Activated CD8-positive, alpha-beta memory T cell treated with anti-CD3 and anti-CD28 coated beads, Interleukin-2, amount 10 ng/mL, durations not matched to agents 7 days and 5 days (primary cell): ENCODE measurements at places on chromosomes 11 and 22. TPM values are rescaled to one million over a fixed set of nuclear protein-coding genes. Genes with fewer than 3 reads are reported as not detected.

Gene ISX
- total RNA-seq = not detected

Gene TSSK2
- not detected for total RNA-seq

Gene CYB5R2
- total RNA-seq = 2.4 TPM

Gene APOBEC3C
- total RNA-seq = 176 TPM

Gene RBFOX2
- total RNA-seq = 1.9 TPM

Gene MS4A2
- total RNA-seq = not detected

Gene MCAT
- 13.2 TPM for total RNA-seq

DNA sequence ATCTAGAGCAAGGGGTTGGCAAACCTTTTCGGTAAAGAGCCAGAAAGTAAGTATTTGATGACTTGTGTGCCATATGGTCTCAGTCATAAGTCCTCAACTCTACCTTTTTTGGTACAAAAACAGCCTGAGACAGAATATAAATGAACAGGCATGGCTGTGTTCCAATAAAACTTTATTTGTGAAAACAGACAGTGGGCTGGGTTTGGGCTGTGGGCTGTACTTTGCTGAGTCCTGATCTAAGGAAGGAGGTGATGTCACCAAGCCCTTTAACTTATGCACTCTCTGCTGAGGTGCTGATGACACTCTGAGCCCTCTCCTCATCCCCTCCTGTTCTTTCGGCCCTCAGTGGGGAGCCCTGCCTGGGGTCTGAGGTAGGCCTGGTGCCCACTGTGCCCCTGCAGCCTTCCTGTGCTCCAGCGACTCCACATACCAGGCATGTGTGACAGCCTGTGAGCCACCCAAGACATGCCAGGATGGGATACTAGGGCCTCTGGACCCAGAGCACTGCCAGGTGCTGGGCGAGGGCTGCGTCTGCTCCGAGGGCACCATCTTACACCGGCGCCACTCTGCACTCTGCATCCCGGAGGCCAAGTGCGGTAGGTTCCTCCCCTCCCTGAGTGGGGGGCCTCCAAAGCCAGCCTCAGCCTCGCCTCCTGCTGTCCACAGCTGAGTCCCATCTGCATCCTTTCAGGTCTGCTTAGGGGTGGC, 85.9 kb upstream of the MYOD1 start:
- no peak overlapping the region for H3K27ac ChIP-seq
- H3K4me1 ChIP-seq = no peaks in the 10 kb centered on the region
- no peaks in the 10 kb centered on the region for H3K36me3 ChIP-seq
- H3K27me3 ChIP-seq = peaks cover 9% of the 10 kb centered on the region

- no peak overlapping the region for H3K4me3 ChIP-seq
- H3K4me1 ChIP-seq = no peaks in the 10 kb centered on the region
- H3K36me3 ChIP-seq = no peaks in the 10 kb centered on the region
- no peak overlapping the region for H3K27ac ChIP-seq
- no peaks in the 10 kb centered on the region for H3K27me3 ChIP-seq
- DNase-seq = no peak
These were observed 12.4 kb upstream of the TIMP3 start for GRCh38 chr22:32788904-32789624.

- H3K4me3 ChIP-seq = no peak overlapping the region
- H3K4me1 ChIP-seq = no peaks in the 10 kb centered on the region
- DNase-seq = no peak
- no peaks in the 10 kb centered on the region for H3K27me3 ChIP-seq
- H3K36me3 ChIP-seq = no peaks in the 10 kb centered on the region
- H3K27ac ChIP-seq = no peak overlapping the region
These were observed 900.0 kb downstream of the LUZP2 start for GRCh38 chr11:25396847-25397246.

GRCh38 chr11:111762981-111763643, 3.1 kb downstream of the PPP2R1B start:
- no peak overlapping the region for H3K27ac ChIP-seq
- no peak for DNase-seq
- H3K4me3 ChIP-seq = no peak overlapping the region
- H3K4me1 ChIP-seq = peaks cover 35% of the 10 kb centered on the region
- no peaks in the 10 kb centered on the region for H3K27me3 ChIP-seq

DNA sequence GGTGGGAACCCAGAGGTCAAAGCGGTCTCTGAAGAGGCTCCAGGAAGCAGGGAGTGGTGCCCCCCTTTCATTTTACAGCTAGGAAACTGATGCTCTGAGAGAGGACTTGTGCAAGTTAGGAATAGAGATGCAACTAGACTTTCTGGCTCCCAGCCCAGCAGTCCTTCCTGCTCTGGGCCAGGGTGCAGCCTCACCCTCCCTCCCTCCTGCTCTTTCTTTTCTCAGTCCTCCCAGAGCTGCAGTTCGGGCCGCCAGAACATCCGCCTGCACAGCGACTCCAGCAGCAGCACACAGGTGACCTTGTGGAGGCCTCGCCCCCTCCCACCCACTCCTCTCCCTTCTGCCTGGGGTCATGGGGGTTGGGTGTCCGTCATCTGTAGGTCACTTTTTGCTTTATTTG, 51.5 kb downstream of the LHFPL7 start:
- no peak for DNase-seq
- H3K4me1 ChIP-seq = no peaks in the 10 kb centered on the region
- H3K4me3 ChIP-seq = no peak overlapping the region
- no peaks in the 10 kb centered on the region for H3K36me3 ChIP-seq
- H3K27me3 ChIP-seq = peaks cover 3% of the 10 kb centered on the region
- H3K27ac ChIP-seq = no peak overlapping the region

GRCh38 chr11:134607963-134608750, 196.1 kb upstream of the B3GAT1 start:
- H3K36me3 ChIP-seq = no peaks in the 10 kb centered on the region
- no peak for DNase-seq
- H3K4me3 ChIP-seq = no peak overlapping the region
- H3K27ac ChIP-seq = no peak overlapping the region
- peaks cover 15% of the 10 kb centered on the region for H3K27me3 ChIP-seq

DNA sequence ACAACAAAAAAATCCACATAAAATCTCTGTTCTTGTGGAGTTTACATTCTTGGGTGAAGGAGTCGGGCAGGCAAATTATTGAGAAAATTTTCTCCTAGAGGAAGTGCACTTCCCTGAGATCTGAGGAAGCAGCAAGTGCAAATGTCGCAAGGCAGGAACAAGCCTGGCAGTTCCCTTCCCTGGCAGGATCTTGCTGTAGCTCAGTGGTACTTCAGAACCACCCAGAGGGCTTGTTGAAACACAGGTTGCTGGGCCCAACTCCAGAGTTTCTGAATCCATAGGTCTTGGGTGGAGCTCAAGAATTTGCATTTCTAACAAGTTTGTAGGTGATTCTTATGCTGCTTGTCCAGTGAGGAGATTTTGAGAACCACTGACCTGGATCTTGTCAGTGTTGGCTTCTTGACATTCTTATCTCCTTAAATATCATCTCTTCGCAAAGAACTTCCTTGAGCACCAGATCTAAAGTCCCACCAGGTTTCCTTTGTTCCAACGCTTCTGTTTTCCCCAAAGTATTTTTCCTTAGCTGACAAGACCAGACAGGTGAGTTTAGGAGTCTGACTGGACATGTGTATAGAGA, 9.6 kb downstream of the QSER1 start:
- no peak overlapping the region for H3K27ac ChIP-seq
- no peaks in the 10 kb centered on the region for H3K27me3 ChIP-seq
- H3K4me1 ChIP-seq = peaks cover 22% of the 10 kb centered on the region
- peaks cover 10% of the 10 kb centered on the region for H3K36me3 ChIP-seq
- no peak for DNase-seq
- no peak overlapping the region for H3K4me3 ChIP-seq

- H3K36me3 ChIP-seq = no peaks in the 10 kb centered on the region
- no peak overlapping the region for H3K4me3 ChIP-seq
- peaks cover 28% of the 10 kb centered on the region for H3K27me3 ChIP-seq
- no peak overlapping the region for H3K27ac ChIP-seq
- no peak for DNase-seq
These were observed 1.2 kb downstream of the ARHGEF17 start for GRCh38 chr11:73308961-73309919.

GRCh38 chr11:2434008-2434407, 10.3 kb downstream of the TRPM5 start:
- H3K27me3 ChIP-seq = peaks cover 5% of the 10 kb centered on the region
- no peaks in the 10 kb centered on the region for H3K36me3 ChIP-seq
- H3K27ac ChIP-seq = no peak overlapping the region
- no peak overlapping the region for H3K4me3 ChIP-seq

DNA sequence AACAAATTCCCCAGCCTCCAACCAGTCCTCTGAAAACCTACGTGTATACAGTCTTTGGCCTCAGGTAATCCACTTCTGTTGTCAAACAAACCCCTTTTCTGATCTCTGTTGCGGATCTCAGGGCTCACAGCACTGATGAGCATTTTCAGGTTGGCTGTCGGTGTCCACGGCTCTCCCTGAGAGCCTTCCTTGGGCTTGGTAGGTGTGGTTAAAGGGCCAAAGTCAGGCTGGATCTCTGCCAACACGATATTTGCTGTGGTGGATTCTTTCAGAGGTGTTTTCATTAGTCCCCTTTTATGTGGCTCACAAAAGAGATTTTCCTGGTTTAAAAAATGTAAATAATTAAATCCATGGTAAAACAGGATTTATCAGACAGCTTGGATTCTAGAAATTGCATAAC, 2.9 kb downstream of the E2F8 start:
- no peak for DNase-seq
- peaks cover 55% of the 10 kb centered on the region for H3K36me3 ChIP-seq
- peaks cover 8% of the 10 kb centered on the region for H3K27me3 ChIP-seq
- no peak overlapping the region for H3K4me3 ChIP-seq
- no peak overlapping the region for H3K27ac ChIP-seq

- H3K36me3 ChIP-seq = peaks cover 11% of the 10 kb centered on the region
- no peaks in the 10 kb centered on the region for H3K4me1 ChIP-seq
- no peak for DNase-seq
- no peak overlapping the region for H3K27ac ChIP-seq
- H3K27me3 ChIP-seq = no peaks in the 10 kb centered on the region
These were observed 13.7 kb downstream of the CYB561A3 start for GRCh38 chr11:61347916-61348461.

- no peaks in the 10 kb centered on the region for H3K27me3 ChIP-seq
- no peak for DNase-seq
- H3K27ac ChIP-seq = no peak overlapping the region
- peaks cover 5% of the 10 kb centered on the region for H3K4me1 ChIP-seq
- H3K4me3 ChIP-seq = no peak overlapping the region
These were observed 38.7 kb upstream of the TTLL12 start for GRCh38 chr22:43225609-43226008.

DNA sequence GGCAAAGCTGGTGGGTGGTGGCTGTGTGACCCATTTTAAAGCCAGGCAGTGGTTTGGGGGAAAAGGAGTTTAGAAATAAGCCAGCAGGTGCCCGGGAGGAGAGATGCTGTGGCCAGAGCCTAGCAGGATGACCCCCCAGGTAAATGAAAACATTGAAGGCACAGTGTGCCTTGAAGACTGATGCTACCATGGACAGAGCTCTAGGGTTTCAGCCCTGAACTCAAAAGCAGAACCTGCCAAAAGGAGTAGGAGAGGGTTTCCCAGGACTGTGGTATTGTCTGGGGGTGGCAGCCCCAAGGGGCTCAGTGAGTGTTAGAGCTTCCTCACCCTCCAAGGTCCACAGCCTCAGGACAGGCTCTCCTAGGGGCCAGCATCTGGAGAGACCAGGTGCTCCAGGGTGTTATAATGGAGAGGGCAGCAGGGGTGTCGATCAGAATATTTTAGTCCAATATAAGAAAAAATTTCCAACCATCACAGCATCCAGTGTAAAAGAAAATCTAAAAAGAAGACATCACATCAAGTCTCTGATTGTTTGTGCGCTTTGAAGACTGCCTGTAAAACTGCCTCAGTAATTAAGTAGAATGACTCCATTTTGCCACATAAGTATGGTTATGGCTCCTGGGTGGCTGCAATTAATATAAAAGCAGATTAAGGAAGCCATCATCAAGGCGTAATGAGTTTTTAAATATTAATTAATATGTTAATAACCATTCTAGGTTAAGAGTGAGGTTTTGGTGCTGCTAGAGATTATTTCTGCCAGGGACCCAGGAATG, 88.6 kb upstream of the LMO1 start:
- H3K4me1 ChIP-seq = peaks cover 7% of the 10 kb centered on the region
- peaks cover 28% of the 10 kb centered on the region for H3K27me3 ChIP-seq
- H3K27ac ChIP-seq = no peak overlapping the region
- no peak for DNase-seq
- H3K4me3 ChIP-seq = no peak overlapping the region

DNA sequence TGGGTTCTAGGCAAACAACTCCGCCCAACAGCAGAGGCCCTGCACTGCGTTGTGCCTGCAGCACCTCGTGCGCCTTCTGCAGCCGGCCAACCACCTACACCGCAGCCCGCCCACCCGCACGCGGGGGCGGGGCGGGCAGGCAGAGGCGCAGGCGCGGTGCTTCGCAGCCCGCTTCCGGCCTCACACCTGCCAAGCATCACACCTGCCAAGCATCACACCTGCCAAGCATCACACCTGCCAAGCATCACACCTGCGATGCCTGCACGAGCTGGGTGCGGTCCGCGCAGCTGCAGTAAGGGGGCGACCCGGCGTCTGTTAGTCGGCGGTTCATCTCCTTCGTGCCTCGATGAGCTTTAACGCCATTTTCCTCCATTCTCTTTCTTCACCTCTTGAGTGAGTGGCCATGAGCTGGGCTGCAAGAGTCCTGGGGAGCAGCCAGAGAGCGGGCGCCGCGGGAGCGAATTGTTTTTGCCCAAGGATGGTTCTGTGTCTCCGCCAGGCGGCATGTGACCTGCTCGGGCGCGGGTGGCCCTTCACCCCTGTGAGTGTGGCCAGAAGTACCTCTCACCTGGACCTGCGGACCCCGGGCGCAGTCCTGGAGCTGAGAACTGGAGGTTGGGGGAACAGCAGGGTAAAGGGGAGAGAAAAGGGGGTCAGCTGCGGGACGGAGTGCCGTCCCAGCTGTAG, at the start of gene LDHAL6A:
LDHAL6A (plus strand) TSS at position 171 of the 687 bp plus-strand sequence. CDS start 825 bp downstream, outside the sequence.
- peaks cover under 1% of the 10 kb centered on the region for H3K27me3 ChIP-seq
- H3K36me3 ChIP-seq = no peaks in the 10 kb centered on the region
- peaks cover 6% of the 10 kb centered on the region for H3K4me1 ChIP-seq
- DNase-seq = no peak
- H3K27ac ChIP-seq = no peak within 1 kb of the TSS
- no peak within 1 kb of the TSS for H3K4me3 ChIP-seq

- H3K27ac ChIP-seq = no peak overlapping the region
- H3K4me3 ChIP-seq = no peak overlapping the region
- no peaks in the 10 kb centered on the region for H3K27me3 ChIP-seq
- H3K36me3 ChIP-seq = no peaks in the 10 kb centered on the region
- no peak for DNase-seq
- H3K4me1 ChIP-seq = peaks cover 9% of the 10 kb centered on the region
These were observed 19.3 kb downstream of the STARD10 start for GRCh38 chr11:72774499-72774898.

GRCh38 chr22:42198226-42198625, 67.6 kb upstream of the CYP2D6 start:
- H3K27me3 ChIP-seq = no peaks in the 10 kb centered on the region
- peaks cover 50% of the 10 kb centered on the region for H3K4me1 ChIP-seq
- H3K27ac ChIP-seq = no peak overlapping the region
- no peak for DNase-seq
- H3K36me3 ChIP-seq = peaks cover 22% of the 10 kb centered on the region
